ENCODE measurements at places on chromosomes 1 and 21.

GRCh38 chr1:185795181-185795580 is 61.0 kb downstream of the HMCN1 start:
- no peaks in the 10 kb centered on the region for H3K4me1 ChIP-seq
- no peak overlapping the region for H3K27ac ChIP-seq
- no peak overlapping the region for H3K4me3 ChIP-seq
- no peak for DNase-seq

DNA sequence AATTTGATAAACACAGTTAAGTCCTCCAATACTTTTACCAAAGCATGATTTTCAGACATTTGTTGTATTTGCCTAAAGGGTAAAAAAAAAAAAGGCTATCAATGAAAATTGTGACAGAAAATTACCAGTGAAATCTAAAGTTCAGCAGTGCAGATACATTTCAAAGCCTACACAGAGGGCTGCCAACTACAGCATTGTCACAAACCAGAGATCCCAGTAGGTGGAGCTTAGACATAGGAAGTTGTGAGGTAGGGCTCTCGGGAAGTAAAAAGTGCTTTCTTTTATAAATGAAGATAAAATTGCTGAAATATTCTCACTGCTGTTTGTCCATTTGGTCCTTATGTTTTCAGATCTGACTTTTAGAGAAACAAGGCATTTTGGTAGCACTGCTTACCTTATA is 123.0 kb downstream of the DYRK1A start:
- peaks cover 26% of the 10 kb centered on the region for H3K4me1 ChIP-seq
- no peak for DNase-seq
- H3K36me3 ChIP-seq: no peaks in the 10 kb centered on the region
- H3K4me3 ChIP-seq: no peak overlapping the region
- no peaks in the 10 kb centered on the region for H3K27me3 ChIP-seq
- peak overlapping the region; percentile 19 for H3K27ac ChIP-seq

DNA sequence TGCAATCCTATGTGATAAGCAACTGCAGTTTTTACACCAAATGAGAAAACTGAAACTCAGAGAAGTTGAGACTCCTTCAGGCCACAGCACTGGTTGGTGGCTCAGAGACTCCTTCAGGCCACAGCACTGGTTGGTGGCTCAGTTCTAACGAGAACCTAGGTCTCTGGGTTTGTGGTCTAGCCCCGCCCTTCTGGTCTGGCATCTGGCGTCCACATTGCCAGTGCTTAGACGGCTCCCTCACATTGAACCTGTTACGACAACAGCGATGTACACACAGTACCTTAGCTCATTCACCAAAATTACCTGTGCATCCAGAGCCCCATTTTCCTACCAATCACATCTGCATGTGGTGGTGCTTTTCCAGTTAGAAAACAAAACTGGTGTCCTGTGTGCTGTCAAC is 66.1 kb downstream of the NID1 start:
- H3K27ac ChIP-seq: peak overlapping the region; percentile 39
- no peak overlapping the region for H3K4me3 ChIP-seq
- no peaks in the 10 kb centered on the region for H3K36me3 ChIP-seq
- peaks cover 4% of the 10 kb centered on the region for H3K4me1 ChIP-seq

GRCh38 chr1:159009704-159010361 is at the start of gene IFI16:
Gene IFI16, plus strand, starts transcription at chr1:159009907. Its CDS starts 4,774 bp downstream, at chr1:159014681.
- H3K4me1 ChIP-seq: peaks cover 36% of the 10 kb centered on the region
- peak; percentile 39 for DNase-seq
- H3K27ac ChIP-seq: peak within 1 kb of the TSS; percentile 94
- no peaks in the 10 kb centered on the region for H3K36me3 ChIP-seq
- no peaks in the 10 kb centered on the region for H3K27me3 ChIP-seq
- peak within 1 kb of the TSS; percentile 96 for H3K4me3 ChIP-seq

- DNase-seq: no peak
- H3K36me3 ChIP-seq: no peaks in the 10 kb centered on the region
- H3K4me1 ChIP-seq: no peaks in the 10 kb centered on the region
Observed at GRCh38 chr1:223864084-223864483, 18.3 kb upstream of the TP53BP2 start.

DNA sequence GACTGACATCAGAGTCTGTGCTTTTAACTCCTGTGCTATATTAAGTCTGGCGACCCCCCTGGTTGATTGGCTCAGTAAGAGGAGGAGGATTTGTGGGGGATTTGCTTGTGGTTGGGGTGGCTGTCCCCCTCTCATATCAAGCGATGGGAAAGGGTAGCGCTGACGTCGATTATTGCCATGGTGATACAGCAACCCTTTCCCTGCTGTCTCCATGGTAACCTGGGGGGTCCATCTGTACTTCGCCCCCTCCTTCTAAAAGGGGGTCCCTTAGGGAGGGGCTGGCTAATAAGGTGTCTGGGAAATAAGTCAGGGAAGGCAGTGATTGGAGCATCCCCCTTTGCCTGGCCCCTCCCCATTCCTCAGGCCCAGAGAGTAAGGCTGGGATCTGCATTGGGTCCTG is 4.7 kb downstream of the FAM229A start:
- no peak overlapping the region for H3K27ac ChIP-seq
- H3K4me1 ChIP-seq: peaks cover 62% of the 10 kb centered on the region
- no peaks in the 10 kb centered on the region for H3K27me3 ChIP-seq
- no peaks in the 10 kb centered on the region for H3K36me3 ChIP-seq
- DNase-seq: no peak
- H3K4me3 ChIP-seq: no peak overlapping the region

- peak overlapping the region; percentile 11 for H3K4me3 ChIP-seq
- no peak for DNase-seq
- no peaks in the 10 kb centered on the region for H3K36me3 ChIP-seq
- H3K27ac ChIP-seq: no peak overlapping the region
Observed at GRCh38 chr21:42118901-42119300, 47.8 kb downstream of the UMODL1 start.

DNA sequence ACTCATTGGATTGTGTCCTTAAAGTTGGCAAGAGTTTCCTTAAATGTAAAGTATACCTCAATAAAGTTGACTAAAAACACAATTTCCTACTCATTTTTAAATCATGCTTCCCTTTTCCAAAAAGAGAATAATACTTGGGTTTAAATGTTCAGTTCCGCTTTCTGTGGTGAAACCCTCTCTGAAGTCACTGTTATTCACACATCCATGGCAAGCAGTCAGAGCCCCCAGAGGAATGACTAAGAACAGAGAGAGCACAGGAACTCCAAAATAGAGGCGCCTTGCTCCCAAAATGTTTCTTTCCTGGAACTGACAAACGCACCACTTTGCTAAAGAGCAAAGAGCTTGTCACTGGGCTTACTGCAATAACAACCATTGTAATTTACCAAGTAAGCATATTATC is 142.5 kb downstream of the TIAM1 start:
- DNase-seq: no peak
- no peak overlapping the region for H3K4me3 ChIP-seq
- H3K27ac ChIP-seq: no peak overlapping the region

DNA sequence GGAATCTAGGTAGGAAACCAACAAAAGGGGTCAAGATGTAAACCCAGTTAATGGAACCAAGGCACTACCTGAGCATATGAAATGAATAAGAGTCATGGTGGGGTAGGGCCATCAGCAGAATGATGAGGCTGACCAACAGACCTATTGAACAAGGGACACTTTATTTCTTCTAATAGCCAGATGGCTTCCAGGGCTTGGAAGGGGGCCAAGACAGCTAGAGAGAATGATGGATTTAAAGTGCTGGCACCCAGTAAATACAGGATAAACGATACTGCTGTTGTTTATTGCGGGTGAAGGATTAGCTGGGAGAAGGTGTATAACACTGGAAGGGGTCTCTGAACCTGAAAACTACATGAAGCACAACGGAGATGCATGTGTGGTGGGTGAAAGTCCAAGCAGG is 15.6 kb downstream of the DDAH1 start:
- no peak for DNase-seq
- H3K36me3 ChIP-seq: no peaks in the 10 kb centered on the region
- H3K4me3 ChIP-seq: no peak overlapping the region
- H3K4me1 ChIP-seq: no peaks in the 10 kb centered on the region
- H3K27me3 ChIP-seq: peaks cover 14% of the 10 kb centered on the region
- no peak overlapping the region for H3K27ac ChIP-seq

DNA sequence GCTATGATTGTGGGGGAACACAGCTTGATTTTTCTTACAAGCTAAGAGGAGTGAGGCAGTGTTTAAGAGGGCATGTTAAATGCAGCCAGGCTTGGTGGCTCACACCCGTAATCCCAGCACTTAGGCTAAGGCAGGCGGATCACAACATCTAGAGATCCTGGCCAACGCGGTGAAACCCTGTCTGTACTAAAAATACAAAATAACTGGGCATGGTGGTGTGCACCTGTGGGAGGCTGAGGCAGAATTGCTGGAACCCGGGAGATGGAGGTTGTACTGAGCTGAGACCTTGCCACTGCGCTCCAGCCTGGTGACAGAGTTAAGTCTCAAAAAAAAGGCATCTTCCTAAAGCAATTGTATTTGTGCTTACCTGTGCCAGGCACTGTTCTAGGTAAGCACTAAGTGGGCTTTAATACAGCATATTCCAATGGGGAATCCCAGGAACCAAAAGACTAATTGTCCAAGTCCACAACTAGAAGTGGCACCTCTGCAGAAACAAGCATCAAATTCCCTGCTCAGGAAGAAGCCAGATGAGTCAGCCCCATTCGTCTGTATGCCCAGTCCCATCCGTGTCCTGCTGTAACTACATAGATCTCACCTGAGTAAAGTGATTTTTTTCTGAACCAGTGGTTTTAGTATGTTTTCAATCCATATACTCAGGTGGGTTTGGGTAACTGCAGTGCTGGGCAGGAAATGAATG is 4.6 kb downstream of the RCC1 start:
- no peaks in the 10 kb centered on the region for H3K27me3 ChIP-seq
- peaks cover 83% of the 10 kb centered on the region for H3K36me3 ChIP-seq
- H3K4me3 ChIP-seq: peak overlapping the region; percentile 97
- peak overlapping the region; percentile 88 for H3K27ac ChIP-seq
- no peak for DNase-seq

GRCh38 chr1:236692128-236692527 is 5.8 kb downstream of the ACTN2 start:
- peaks cover 8% of the 10 kb centered on the region for H3K4me1 ChIP-seq
- no peaks in the 10 kb centered on the region for H3K36me3 ChIP-seq
- H3K4me3 ChIP-seq: no peak overlapping the region

DNA sequence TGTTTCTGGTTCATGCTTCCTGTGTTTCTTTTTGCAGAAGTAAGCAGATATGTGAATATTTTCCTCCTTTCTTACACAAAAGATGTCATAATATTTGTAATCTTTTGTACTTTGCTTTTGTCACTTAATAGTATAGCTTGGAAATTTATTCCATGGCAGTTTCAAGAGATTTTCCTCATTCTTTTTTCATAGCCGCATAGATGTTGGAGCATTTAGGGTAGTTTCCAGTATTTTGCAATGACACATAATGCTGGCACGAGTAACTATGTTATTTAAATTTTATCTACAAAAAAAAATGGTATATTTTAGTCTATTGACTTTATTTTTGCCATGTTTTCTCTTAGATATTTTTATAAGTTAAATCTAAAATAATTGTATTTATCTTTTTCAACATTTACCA is 40.7 kb downstream of the AGO3 start:
- no peaks in the 10 kb centered on the region for H3K27me3 ChIP-seq
- no peak overlapping the region for H3K27ac ChIP-seq
- peaks cover 15% of the 10 kb centered on the region for H3K4me1 ChIP-seq
- peaks cover 12% of the 10 kb centered on the region for H3K36me3 ChIP-seq

DNA sequence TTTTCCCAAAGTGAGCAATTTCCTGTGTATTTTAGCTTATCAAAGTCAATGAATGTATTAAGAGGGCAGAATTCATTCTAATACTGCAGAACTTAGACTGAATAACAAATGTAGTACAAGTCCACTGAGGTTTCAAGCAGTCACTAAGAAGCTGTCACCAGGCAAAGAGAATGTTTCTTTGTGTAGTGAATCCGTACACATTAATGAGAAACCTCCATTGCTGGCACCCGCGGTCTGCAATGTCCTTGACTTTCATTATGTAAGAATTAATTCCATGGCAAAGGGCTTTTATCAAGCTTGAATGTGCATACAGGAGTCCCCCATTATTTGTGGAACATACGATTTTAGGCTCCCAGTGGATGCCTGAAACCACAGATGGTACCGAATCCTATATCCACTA is 719.5 kb upstream of the TMPRSS15 start:
- H3K27ac ChIP-seq: no peak overlapping the region
- no peaks in the 10 kb centered on the region for H3K4me1 ChIP-seq
- H3K36me3 ChIP-seq: no peaks in the 10 kb centered on the region

GRCh38 chr21:37259426-37259825 is 7.7 kb downstream of the VPS26C start:
- no peak for DNase-seq
- H3K4me3 ChIP-seq: no peak overlapping the region
- peaks cover 60% of the 10 kb centered on the region for H3K4me1 ChIP-seq
- peaks cover 1% of the 10 kb centered on the region for H3K36me3 ChIP-seq
- H3K27me3 ChIP-seq: no peaks in the 10 kb centered on the region

- no peaks in the 10 kb centered on the region for H3K36me3 ChIP-seq
- no peaks in the 10 kb centered on the region for H3K27me3 ChIP-seq
- no peak overlapping the region for H3K4me3 ChIP-seq
- H3K27ac ChIP-seq: no peak overlapping the region
Observed at GRCh38 chr1:174777262-174777661, 222.5 kb upstream of the CACYBP start.

DNA sequence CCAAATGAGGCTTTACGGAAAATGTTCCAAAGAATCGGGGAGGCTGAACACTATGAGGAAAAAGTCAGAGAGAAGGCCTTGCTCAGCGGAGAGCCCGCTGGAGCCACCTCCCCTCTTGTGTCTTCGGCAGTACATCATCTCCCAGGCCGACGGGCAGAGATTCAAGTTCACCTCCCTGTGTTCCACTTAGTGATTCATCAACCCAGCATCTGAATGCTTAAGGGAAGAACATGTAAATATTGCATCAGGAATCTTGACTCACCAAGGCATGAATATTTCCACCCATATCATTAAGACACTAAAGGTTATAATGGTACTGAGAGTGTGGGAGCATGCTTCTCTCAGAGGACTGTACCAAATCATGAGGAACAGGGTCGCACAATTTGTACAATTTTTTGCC is 172.5 kb downstream of the ST6GALNAC5 start:
- H3K4me3 ChIP-seq: no peak overlapping the region
- no peaks in the 10 kb centered on the region for H3K4me1 ChIP-seq
- peaks cover 5% of the 10 kb centered on the region for H3K36me3 ChIP-seq
- peaks cover 7% of the 10 kb centered on the region for H3K27me3 ChIP-seq
- H3K27ac ChIP-seq: no peak overlapping the region

GRCh38 chr1:210299501-210299900 is 29.2 kb upstream of the HHAT start:
- peaks cover 40% of the 10 kb centered on the region for H3K27me3 ChIP-seq
- H3K4me3 ChIP-seq: no peak overlapping the region
- no peaks in the 10 kb centered on the region for H3K4me1 ChIP-seq

DNA sequence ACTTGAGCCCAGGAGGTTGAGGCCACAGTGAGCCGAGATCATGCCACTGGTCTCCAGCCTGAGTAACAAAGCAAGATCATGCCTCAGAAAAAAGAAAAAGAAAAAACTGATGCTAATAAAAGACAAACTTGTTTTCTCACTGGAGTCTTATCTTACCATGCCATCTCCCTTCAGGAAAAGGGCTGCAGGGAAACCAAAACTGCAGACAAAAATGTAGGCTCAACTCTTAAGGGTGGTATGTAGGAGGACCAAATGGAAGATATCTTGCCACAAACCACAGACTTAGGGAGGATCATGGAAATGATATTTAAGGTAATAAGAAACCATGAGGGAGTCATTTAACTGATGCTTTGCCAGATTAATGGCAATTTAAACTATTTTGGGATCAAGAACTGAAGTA is 32.9 kb downstream of the UROD start:
- no peak overlapping the region for H3K27ac ChIP-seq
- DNase-seq: no peak
- no peaks in the 10 kb centered on the region for H3K27me3 ChIP-seq
- peaks cover 12% of the 10 kb centered on the region for H3K36me3 ChIP-seq
- no peak overlapping the region for H3K4me3 ChIP-seq
- H3K4me1 ChIP-seq: peaks cover 4% of the 10 kb centered on the region

- H3K4me3 ChIP-seq: no peak overlapping the region
- no peak for DNase-seq
- H3K4me1 ChIP-seq: peaks cover 10% of the 10 kb centered on the region
- peaks cover 3% of the 10 kb centered on the region for H3K27me3 ChIP-seq
Observed at GRCh38 chr21:33360281-33360680, 35.5 kb downstream of the IFNAR1 start.
